Nephron progenitor cell (in vitro differentiated cells): ENCODE measurements at places on chromosomes 5 and 9.

- H3K36me3 ChIP-seq, result peaks cover 18% of the 10 kb centered on the region
- H3K27me3 ChIP-seq, result no peaks in the 10 kb centered on the region
- DNase-seq, result no peak
- peaks cover 17% of the 10 kb centered on the region for H3K4me1 ChIP-seq
Measured at GRCh38 chr5:153508700-153509099, 18.2 kb downstream of the GRIA1 start.

- no peak overlapping the region for H3K4me3 ChIP-seq
- peaks cover 9% of the 10 kb centered on the region for H3K27me3 ChIP-seq
- no peaks in the 10 kb centered on the region for H3K36me3 ChIP-seq
- DNase-seq, result no peak
Measured at GRCh38 chr5:16519435-16519834, 53.8 kb upstream of the ZNF622 start.

GRCh38 chr9:110047232-110047954, 160.6 kb downstream of the C9orf152 start:
- DNase-seq, result no peak
- peaks cover 62% of the 10 kb centered on the region for H3K27me3 ChIP-seq
- H3K4me3 ChIP-seq, result peak overlapping the region; percentile 90

- no peak overlapping the region for H3K27ac ChIP-seq
- peaks cover 14% of the 10 kb centered on the region for H3K4me1 ChIP-seq
- peaks cover 10% of the 10 kb centered on the region for H3K36me3 ChIP-seq
Measured at GRCh38 chr9:116230051-116230632, 76.6 kb downstream of the PAPPA start.

GRCh38 chr5:32329395-32329834, 16.7 kb upstream of the MTMR12 start:
- peaks cover 20% of the 10 kb centered on the region for H3K4me1 ChIP-seq
- H3K36me3 ChIP-seq, result no peaks in the 10 kb centered on the region
- H3K27ac ChIP-seq, result no peak overlapping the region
- no peak overlapping the region for H3K4me3 ChIP-seq
- H3K27me3 ChIP-seq, result peaks cover 16% of the 10 kb centered on the region

GRCh38 chr5:89437450-89438435, 554.8 kb upstream of the MEF2C start:
- no peaks in the 10 kb centered on the region for H3K27me3 ChIP-seq
- H3K36me3 ChIP-seq, result no peaks in the 10 kb centered on the region
- H3K4me3 ChIP-seq, result no peak overlapping the region
- no peak for DNase-seq
- H3K27ac ChIP-seq, result no peak overlapping the region

DNA sequence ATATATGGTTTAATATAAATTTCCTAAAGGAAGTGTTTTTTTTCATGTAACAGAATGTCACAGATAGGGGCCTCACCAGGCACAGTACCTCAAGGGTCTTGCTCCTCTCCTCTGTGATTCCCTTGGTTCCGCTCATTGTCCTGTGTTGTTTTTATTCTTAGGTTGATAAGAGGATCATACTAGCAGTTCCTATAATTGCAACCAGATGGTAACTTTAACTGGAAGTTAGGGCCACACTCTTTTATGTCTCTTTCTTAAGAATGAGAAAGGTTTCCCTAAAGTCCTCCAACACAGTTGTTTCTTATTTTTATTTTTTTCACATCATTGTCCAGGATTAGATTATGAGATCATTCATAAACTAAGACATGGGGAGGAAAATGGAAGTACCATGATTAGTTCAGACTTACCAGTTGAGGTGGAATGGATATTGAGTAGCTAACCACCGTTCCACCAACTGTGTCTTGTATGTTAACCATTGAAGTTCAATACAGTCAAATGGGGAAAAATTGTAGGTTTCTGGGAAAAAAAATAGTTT, 41.1 kb downstream of the FAM174A start:
- no peak for DNase-seq
- no peak overlapping the region for H3K27ac ChIP-seq
- H3K36me3 ChIP-seq, result peaks cover 33% of the 10 kb centered on the region
- no peaks in the 10 kb centered on the region for H3K27me3 ChIP-seq
- no peaks in the 10 kb centered on the region for H3K4me1 ChIP-seq

GRCh38 chr5:116130471-116130870, 45.6 kb downstream of the COMMD10 start:
- H3K27ac ChIP-seq, result no peak overlapping the region
- peaks cover 23% of the 10 kb centered on the region for H3K36me3 ChIP-seq
- no peak for DNase-seq
- no peak overlapping the region for H3K4me3 ChIP-seq

DNA sequence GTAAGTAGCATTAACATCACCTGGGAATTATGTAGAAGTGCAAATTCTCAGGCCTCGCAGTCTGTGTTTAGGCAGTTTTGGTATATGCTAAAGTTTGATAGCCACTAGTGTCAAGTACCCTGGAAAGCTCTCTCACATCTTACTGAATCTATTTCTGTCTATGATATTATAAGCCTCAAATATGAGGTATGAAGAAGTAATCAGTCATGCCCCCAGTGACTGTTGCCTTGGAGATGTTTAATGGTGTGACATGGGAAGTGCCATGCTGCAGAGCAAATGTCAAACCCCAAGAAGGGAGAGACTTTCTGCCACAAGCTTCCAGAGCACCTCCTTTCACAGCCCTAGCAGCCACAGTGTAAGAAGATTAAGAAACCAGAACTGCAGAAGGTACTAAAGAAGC, 9.8 kb upstream of the PDE8B start:
- H3K27ac ChIP-seq, result no peak overlapping the region
- peaks cover 5% of the 10 kb centered on the region for H3K4me1 ChIP-seq
- no peak for DNase-seq
- H3K4me3 ChIP-seq, result no peak overlapping the region

- H3K4me3 ChIP-seq, result peak overlapping the region; percentile 84
- DNase-seq, result no peak
- H3K27me3 ChIP-seq, result peaks cover 79% of the 10 kb centered on the region
- H3K4me1 ChIP-seq, result peaks cover 5% of the 10 kb centered on the region
Measured at GRCh38 chr9:97412626-97413385, 910 bp downstream of the TDRD7 start.

- peaks cover 37% of the 10 kb centered on the region for H3K36me3 ChIP-seq
- DNase-seq, result no peak
- H3K4me3 ChIP-seq, result no peak overlapping the region
- H3K27ac ChIP-seq, result no peak overlapping the region
Measured at GRCh38 chr9:113255438-113255837, 19.9 kb downstream of the CDC26 start.

GRCh38 chr5:72206160-72206559, 98.9 kb downstream of the MAP1B start:
- peak overlapping the region; percentile 74 for H3K27ac ChIP-seq
- H3K4me3 ChIP-seq, result no peak overlapping the region
- H3K27me3 ChIP-seq, result peaks cover 2% of the 10 kb centered on the region
- no peak for DNase-seq
- peaks cover 10% of the 10 kb centered on the region for H3K4me1 ChIP-seq
- H3K36me3 ChIP-seq, result peaks cover 59% of the 10 kb centered on the region

DNA sequence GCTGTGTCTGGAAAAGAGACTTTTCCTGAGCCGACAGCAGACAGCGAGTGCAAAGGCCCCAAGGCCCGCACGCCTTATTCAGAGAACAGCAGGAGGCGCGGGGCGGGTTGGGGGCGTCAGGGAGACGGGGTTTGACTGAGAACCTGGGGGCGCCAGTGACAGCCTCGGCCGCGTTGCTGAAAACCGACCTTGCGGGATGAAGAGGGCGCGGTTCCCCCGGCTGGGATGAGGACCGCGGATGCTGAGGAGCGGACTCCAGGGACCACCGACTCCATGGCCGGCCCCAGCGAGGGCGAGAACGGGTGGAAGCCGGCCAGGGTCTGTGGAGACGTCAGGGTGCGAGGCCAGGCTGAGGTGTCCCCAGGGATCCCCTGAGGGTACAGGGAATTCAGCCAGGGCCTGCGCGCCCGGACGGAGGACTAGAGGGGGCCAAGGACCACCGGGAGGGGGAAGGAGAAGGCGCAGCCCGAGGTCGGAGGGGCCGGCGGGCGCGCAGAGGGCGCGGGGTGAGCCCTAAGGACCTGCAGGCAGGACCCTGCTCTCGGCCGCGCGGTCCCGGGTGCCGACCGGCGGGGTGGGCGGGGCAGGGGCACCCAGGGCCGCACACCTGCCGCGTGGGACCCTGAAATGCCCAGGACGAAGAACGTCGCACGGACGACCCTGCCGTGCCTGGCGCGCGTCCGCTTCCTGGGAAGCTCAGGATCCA, 837 bp upstream of the AHRR start:
- peaks cover 67% of the 10 kb centered on the region for H3K27me3 ChIP-seq
- H3K4me1 ChIP-seq, result peaks cover 14% of the 10 kb centered on the region
- no peak for DNase-seq

- H3K27ac ChIP-seq, result no peak overlapping the region
- no peaks in the 10 kb centered on the region for H3K36me3 ChIP-seq
Measured at GRCh38 chr5:76762484-76762883, 46.6 kb downstream of the F2R start.

GRCh38 chr5:120162321-120162720, 301.8 kb upstream of the PRR16 start:
- peaks cover 5% of the 10 kb centered on the region for H3K27me3 ChIP-seq
- no peak overlapping the region for H3K27ac ChIP-seq
- no peaks in the 10 kb centered on the region for H3K4me1 ChIP-seq

GRCh38 chr9:107387409-107387808, 102.2 kb downstream of the KLF4 start:
- no peak overlapping the region for H3K27ac ChIP-seq
- H3K4me3 ChIP-seq, result no peak overlapping the region
- H3K4me1 ChIP-seq, result no peaks in the 10 kb centered on the region
- H3K27me3 ChIP-seq, result peaks cover 21% of the 10 kb centered on the region

- no peak for DNase-seq
- peak overlapping the region; percentile 35 for H3K4me3 ChIP-seq
- H3K36me3 ChIP-seq, result peaks cover 5% of the 10 kb centered on the region
- peak overlapping the region; percentile 90 for H3K27ac ChIP-seq
- H3K4me1 ChIP-seq, result peaks cover 77% of the 10 kb centered on the region
- H3K27me3 ChIP-seq, result peaks cover 24% of the 10 kb centered on the region
Measured at GRCh38 chr5:159053216-159053615, 46.5 kb downstream of the EBF1 start.

- H3K27me3 ChIP-seq, result peaks cover 41% of the 10 kb centered on the region
- H3K4me3 ChIP-seq, result no peak overlapping the region
- H3K27ac ChIP-seq, result no peak overlapping the region
- no peaks in the 10 kb centered on the region for H3K36me3 ChIP-seq
Measured at GRCh38 chr5:139950436-139950835, 92.7 kb downstream of the NRG2 start.

DNA sequence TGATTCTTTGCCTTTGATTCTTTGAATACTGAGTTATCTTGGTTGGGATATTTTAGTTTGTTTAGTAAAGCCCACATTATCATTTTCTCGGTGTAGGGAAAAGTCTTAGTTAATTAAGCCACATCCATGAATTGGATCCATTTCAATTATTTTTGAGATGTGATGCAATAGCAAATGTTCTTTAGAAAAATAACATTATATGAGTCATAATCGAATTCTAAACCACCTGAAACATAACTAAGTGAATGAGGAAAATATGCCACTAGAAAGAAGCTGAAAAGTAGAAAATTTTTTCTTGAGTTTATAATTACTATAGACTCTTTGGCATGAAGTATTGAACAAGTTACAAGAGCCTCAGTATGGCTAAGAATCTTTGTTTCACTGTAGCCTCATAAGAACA, 17.5 kb upstream of the CCDC192 start:
- no peak overlapping the region for H3K27ac ChIP-seq
- H3K27me3 ChIP-seq, result no peaks in the 10 kb centered on the region
- H3K4me3 ChIP-seq, result no peak overlapping the region
- no peak for DNase-seq
- peaks cover 18% of the 10 kb centered on the region for H3K4me1 ChIP-seq

DNA sequence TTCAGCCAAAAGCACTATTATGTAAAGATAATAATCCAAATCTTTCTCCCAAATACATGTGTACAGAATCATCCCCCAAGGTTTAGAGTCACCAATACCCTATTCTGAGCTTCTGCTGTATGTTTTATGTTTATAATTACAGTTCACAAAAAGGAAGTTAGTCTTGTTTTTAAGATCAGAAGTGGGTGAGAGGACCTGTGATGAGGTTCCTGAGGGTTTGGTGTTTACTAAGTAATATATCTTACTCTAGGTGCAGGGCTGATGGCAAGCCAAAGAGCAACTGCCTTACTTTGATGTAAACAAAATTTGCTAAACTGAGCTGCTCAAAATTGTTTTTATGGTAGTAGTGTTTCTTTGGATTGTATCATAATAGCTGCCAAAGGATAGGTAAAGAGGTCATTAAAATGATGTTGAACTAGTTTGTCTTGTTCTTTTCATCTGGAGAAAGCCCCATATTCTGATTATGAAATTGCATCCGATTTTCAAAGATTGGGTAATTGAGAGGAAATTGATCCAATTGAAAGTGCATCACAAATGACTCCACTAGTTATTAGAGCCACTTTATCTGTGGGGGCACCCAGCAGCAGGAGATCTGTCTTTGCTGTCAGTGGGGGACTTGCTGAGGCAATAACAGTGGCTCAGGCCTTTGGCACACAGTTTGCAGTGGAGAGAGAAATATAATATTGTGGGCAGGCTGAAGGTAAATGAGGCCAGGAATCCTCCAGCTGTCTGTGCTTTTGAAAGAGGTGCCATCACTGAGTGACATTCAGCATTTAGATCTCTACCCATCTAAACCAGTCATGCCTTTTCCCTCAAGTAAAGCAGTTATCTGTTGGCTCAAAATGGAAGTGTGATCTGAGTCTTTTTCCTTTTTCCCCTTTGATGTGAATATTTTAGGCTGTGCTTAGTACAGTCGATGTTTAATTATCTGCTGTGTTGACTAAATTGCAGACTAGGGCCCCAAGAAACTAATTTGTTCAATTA, 14.1 kb downstream of the TRIM32 start:
- H3K36me3 ChIP-seq, result peaks cover 60% of the 10 kb centered on the region
- no peaks in the 10 kb centered on the region for H3K27me3 ChIP-seq

DNA sequence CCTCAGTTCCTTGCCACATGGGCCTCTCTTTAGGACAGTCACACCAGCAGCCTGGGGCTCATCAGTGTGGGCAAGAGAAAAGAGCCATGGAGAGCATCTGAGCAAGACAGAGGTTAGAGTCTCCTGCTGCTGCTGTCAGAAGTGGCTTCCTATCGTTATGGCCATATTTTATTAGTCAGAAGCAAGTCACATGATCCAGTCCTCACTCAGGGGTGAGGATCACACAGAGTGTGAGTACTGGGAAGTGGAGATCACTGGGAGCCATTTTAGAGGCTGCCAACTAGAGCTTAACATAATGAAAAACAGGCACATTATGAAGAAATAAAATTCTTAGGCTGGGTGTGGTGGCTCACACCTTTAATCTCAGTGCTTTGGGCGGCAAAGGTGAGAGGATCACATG, 62.0 kb downstream of the DIRAS2 start:
- H3K4me3 ChIP-seq, result no peak overlapping the region
- H3K36me3 ChIP-seq, result no peaks in the 10 kb centered on the region
- DNase-seq, result no peak
- no peak overlapping the region for H3K27ac ChIP-seq
- peaks cover 2% of the 10 kb centered on the region for H3K27me3 ChIP-seq

- no peak overlapping the region for H3K4me3 ChIP-seq
- no peaks in the 10 kb centered on the region for H3K27me3 ChIP-seq
- H3K36me3 ChIP-seq, result peaks cover under 1% of the 10 kb centered on the region
- H3K4me1 ChIP-seq, result no peaks in the 10 kb centered on the region
- DNase-seq, result no peak
Measured at GRCh38 chr9:104776797-104777196, 12.9 kb downstream of the NIPSNAP3B start.

GRCh38 chr5:157137691-157138090, 5.0 kb downstream of the MED7 start:
- H3K27me3 ChIP-seq, result no peaks in the 10 kb centered on the region
- H3K4me3 ChIP-seq, result no peak overlapping the region
- no peak overlapping the region for H3K27ac ChIP-seq
- peaks cover 47% of the 10 kb centered on the region for H3K36me3 ChIP-seq
